IgD-negative memory B cell (primary cell): ENCODE measurements at places on chromosomes 2 and 18. TPM values are rescaled to one million over a fixed set of nuclear protein-coding genes. Genes with fewer than 3 reads are reported as not detected.

The FBXO15 gene
- 0.90 TPM for polyA plus RNA-seq

The LOXHD1 gene
- polyA plus RNA-seq, result not detected

The CPO gene
- not detected for polyA plus RNA-seq

The IL36B gene
- not detected for polyA plus RNA-seq

The KCNG2 gene
- polyA plus RNA-seq, result not detected

The CREG2 gene
- polyA plus RNA-seq, result 0.06 TPM

The OBSL1 gene
- polyA plus RNA-seq, result not detected
